ENCODE measurements at places on chromosomes 11 and 22.
A peak's percentile ranks its signal among the peaks of the same experiment; 100 is the strongest.

- DNase-seq, result peak; percentile 16
Observed at GRCh38 chr22:23790819-23791737, 4.3 kb downstream of the SMARCB1 start.

GRCh38 chr11:108549319-108549885 lies 44.2 kb downstream of the EXPH5 start:
- DNase-seq, result no peak

DNA sequence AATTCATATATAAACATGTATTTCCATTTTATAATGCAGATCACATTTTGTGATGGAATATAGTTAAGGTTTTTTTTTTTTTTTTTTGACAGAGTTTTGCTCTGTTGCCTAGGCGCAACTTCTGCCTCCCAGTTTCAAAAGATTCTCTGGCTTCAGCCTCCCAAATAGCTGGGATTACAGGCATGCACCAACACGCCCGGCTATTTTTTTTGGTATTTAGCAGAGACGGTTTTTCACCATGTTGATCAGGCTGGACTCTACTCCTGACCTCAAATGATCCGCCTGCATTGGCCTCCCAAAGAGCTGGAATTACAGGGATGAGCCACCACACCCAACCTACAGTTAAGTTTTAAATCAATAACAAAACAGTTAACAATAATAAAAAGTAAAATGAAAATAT lies 18.8 kb downstream of the XKR3 start:
- DNase-seq, result no peak

- no peak for DNase-seq
Observed at GRCh38 chr11:11793073-11793472, 48.7 kb upstream of the USP47 start.

GRCh38 chr22:43327157-43327438 lies 16.1 kb downstream of the SCUBE1 start:
- DNase-seq, result no peak

GRCh38 chr22:50030297-50031188 lies 18.0 kb upstream of the IL17REL start:
- peak; percentile 99 for DNase-seq

Data from H7 (cell line).